Activated naive CD4-positive, alpha-beta T cell (primary cell): ENCODE measurements at places on chromosomes 16 and 17.

- no peak for DNase-seq
Measured at GRCh38 chr16:19840524-19841110, 44.0 kb downstream of the GPRC5B start.

DNA sequence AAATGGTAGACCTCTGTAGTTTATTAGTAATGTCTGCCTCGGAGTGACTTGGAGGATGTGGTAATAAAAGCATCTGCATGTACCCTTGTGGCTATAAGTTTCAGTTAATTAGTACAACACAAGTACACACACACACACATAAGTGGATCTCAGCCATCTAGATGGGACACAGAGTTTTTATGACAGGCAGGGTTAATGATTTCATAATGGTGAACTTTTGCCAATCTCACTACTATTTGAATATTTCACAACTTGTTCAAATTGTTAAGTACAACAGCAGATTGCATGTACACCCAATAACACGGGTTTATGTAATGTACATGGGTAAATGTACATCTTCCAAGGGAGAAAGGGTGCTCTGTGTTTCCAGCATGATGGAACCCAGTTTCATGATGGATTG is 511.3 kb upstream of the HSBP1 start:
- DNase-seq, result no peak

DNA sequence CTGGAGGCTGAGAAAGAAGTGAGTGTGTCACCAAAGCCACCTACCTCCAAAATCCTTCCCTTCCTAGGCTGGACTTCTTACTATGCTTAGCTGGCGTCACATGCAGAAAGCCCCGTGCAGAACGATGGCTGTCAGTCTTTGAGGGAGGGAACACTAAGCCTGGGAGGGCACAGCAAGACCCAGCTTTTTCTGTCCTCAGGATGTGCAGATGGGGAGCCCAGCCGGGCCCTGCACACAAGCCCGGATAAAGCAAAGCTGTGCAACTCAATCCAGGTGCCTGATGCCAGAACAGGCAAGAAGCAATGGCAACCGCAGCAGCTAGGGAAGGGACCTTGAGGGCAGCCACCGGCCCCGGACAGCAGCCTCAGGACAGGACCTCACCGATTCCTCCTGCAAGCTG is 13.9 kb upstream of the USP36 start:
- no peak for DNase-seq

DNA sequence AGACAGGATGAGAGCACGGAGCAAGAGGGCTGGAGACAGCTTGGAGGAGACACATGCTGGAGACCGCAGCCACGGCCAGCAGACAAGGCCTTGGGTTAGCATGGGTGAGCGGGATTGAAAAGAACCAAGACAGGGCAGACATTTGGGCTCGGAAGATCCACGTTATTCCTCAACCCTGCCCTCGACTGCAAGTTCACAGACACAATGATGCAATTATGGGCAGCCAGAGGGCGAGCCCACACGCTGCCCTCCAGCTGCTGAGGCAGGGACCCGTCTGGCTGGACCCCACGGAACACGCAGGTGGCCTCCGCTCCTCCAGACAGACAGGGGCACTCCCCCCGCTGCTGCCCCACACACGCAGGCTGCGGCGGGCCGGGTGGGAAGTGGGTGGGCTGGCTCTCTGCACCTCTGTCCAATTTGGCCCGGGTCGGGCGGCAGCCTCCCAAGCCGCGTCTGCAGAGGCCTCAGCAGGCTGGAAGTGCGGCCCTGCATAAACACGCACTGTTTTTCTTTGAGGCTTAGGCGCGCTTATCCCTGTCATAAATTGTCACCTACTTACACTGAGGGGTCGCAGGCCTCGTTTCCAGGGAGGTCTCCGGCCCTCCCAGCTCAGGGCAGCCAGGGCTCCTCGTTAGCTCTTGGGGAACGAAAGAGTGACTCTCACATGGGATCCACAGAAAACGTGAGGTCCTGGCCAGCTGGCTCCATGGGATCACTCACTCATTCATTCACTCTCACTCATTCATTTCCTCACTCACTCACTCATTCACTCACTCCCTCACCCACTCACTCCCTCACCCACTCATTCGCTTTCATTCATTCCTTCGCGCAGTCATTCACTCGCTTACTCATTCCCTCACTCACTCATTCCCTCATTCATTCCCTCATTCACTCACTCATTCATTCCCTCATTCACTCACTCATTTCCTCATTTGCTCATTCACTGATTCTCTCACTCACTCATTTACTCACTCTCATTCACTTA is 303.9 kb downstream of the C16orf95 start:
- no peak for DNase-seq

- DNase-seq, result no peak
Measured at GRCh38 chr17:56754523-56755208, 79.1 kb downstream of the C17orf67 start.

- DNase-seq, result no peak
Measured at GRCh38 chr16:30359871-30360170, 4.7 kb upstream of the CD2BP2 start.
